ENCODE measurements at places on chromosomes 2 and 18.

- H3K27me3 ChIP-seq, result no peaks in the 10 kb centered on the region
- no peaks in the 10 kb centered on the region for H3K4me1 ChIP-seq
- H3K4me3 ChIP-seq, result no peak overlapping the region
- no peaks in the 10 kb centered on the region for H3K36me3 ChIP-seq
- no peak overlapping the region for H3K27ac ChIP-seq
These were observed 47.2 kb downstream of the NETO1 start for GRCh38 chr18:72820571-72820970.

DNA sequence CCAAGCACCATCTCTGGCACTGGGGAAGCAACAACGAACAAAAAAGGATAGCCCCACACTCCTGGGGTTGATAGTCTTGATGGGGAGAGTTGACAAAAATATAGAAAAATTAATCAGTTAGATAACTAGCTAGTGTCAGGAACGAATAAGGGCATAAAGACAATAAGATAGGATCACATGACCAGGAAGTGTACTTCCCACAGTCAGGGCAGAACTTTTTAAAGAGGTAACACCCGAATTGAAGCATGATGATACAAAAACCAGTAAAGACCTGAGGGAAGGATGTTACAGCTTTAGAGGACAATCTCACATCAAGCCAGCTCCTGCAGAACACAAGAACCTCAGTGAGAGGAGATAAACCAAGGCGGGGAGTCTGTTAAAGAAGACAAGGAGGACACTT, 295.4 kb upstream of the CRIM1 start:
- DNase-seq, result no peak
- H3K27ac ChIP-seq, result no peak overlapping the region
- H3K36me3 ChIP-seq, result no peaks in the 10 kb centered on the region

DNA sequence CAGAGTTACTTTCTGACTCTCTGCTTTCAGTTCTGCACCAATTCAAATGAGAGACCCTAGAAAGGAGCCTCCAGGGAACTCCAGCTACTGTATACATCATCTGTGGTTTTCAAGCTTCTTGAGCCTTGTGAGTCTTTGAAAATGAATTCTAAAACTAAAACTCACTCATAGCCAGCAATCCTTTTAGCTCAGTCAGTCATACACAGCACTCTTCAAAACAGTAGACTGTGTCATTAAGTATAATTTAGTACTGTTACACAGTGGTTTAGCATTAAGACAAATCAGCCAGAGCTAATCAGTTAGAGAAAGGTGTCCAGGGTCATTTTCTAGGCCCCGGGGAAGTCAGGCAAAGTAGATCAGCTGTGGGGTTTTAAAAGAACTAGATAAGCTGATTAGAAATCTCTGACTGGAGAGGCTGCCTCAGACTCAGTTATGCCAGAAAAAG, 322.1 kb upstream of the THUMPD2 start:
- no peaks in the 10 kb centered on the region for H3K27me3 ChIP-seq
- peak overlapping the region; percentile 87 for H3K27ac ChIP-seq
- DNase-seq, result no peak
- no peaks in the 10 kb centered on the region for H3K36me3 ChIP-seq
- no peak overlapping the region for H3K4me3 ChIP-seq

GRCh38 chr2:166282154-166282553, 93.6 kb downstream of the SCN9A start:
- H3K27me3 ChIP-seq, result no peaks in the 10 kb centered on the region
- no peak for DNase-seq
- no peak overlapping the region for H3K27ac ChIP-seq
- H3K4me1 ChIP-seq, result no peaks in the 10 kb centered on the region
- no peaks in the 10 kb centered on the region for H3K36me3 ChIP-seq

GRCh38 chr2:234459401-234460009, 37.4 kb downstream of the ARL4C start:
- no peak overlapping the region for H3K4me3 ChIP-seq
- no peaks in the 10 kb centered on the region for H3K36me3 ChIP-seq
- DNase-seq, result no peak
- no peaks in the 10 kb centered on the region for H3K27me3 ChIP-seq
- H3K27ac ChIP-seq, result no peak overlapping the region
- peaks cover 13% of the 10 kb centered on the region for H3K4me1 ChIP-seq

- no peaks in the 10 kb centered on the region for H3K27me3 ChIP-seq
- H3K4me1 ChIP-seq, result peaks cover 34% of the 10 kb centered on the region
- H3K27ac ChIP-seq, result no peak overlapping the region
- H3K36me3 ChIP-seq, result peaks cover 12% of the 10 kb centered on the region
These were observed 54.9 kb downstream of the FHOD3 start for GRCh38 chr18:36352384-36352783.

DNA sequence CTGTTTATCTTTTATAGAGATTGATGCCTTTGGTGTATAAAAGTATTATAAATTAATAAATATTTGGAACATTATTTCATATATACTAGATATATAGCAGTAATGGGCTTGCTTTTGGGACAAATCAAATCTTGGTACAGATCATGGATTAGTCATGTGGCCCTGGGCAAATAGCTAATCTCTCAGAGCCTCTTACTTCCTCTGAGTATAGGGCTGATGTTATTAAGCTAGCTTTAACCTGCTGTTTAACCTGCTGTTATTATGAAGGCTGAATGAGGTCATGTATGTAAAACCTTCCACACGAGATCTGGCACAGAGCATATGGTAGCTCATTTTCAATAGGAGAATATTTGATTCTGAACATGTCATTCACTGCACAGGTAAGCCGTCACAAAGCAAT, 5.7 kb downstream of the ITGB6 start:
- peaks cover 80% of the 10 kb centered on the region for H3K36me3 ChIP-seq
- peak overlapping the region; percentile 98 for H3K27ac ChIP-seq
- DNase-seq, result no peak
- no peaks in the 10 kb centered on the region for H3K27me3 ChIP-seq
- peaks cover 63% of the 10 kb centered on the region for H3K4me1 ChIP-seq

DNA sequence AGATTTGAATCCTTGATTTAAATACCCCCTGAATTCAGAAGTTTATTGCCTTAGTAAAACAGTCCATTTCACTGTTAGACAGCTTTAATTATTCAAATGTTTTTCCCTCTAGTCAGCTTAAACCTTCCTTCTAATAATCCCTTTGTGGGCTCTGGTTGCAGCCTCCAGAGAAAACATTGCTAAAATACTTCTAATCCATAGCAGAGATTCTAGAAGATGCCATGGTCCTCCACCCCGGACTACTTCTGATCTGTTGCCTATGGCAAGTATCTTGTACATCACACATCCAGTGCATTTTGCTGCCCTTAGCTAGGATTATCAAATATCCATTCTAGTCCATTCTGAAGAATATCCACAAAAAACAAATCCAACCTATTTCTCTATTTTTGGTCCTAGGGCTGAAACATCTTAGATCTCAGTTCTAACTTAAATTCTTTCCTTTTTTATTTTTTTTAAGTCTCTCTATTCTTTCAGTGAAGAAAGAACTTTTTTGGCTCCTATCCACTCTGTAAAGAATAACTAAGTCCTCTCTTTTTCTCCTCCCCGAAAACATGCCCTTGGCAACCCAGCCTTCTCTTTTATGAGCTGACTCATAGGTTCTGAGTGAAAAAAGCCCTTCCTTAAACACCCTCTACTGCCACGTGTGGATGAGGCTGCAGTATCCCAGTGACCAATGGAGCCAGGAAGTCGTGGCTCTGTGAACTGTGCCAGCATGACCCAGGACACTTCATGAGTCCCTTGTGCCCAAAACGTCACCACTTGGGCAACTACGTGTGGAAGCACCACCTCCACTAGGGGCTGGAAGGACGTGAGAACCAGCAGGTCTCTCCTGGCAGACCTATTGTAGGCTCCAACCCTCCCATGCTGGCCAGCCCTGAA, 349.8 kb downstream of the TNS1 start:
- no peak overlapping the region for H3K4me3 ChIP-seq
- no peaks in the 10 kb centered on the region for H3K36me3 ChIP-seq
- no peak for DNase-seq
- peaks cover 10% of the 10 kb centered on the region for H3K4me1 ChIP-seq
- H3K27ac ChIP-seq, result no peak overlapping the region
- no peaks in the 10 kb centered on the region for H3K27me3 ChIP-seq

DNA sequence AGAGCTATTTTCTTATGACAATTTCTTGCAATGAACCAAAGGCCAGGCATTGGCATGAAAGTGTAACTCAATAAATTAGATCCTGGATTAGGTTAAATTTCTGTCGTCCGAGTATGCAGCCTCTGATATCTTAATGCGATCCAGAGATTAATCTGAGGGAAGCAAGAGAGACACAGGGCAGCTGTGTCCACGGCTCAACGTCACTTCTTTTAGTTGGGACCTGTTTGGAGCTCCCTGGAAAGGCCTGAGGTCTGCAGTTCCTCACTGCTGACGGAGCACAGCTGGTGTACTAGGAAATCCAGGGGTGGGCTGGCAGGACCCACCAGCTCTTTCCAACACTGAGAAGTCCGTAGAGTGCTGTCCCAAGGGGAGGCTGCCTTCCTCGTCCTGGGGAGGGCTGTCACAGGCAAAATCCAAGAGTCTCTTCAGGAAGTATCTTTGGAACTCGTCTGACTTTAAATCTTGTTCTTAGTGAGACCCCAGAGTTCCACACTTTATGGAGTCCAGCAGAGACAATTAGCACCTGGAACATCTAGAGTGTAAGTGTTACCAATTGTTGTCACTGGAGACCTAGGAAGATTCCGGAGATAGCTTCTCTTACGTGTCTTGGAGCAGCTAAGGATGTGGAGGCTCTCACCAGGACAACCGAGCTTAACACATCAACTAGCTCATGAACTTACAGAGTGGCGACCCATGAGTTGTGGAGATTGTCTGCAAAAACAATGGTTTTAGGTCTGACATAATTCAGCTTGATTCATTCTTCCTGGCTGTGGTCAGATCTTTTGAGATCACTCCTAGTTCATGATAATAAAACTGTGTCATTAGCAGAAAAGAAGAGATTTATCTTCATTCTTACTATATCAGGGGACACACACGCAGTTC, 173.7 kb downstream of the ACKR3 start:
- no peaks in the 10 kb centered on the region for H3K27me3 ChIP-seq
- DNase-seq, result no peak
- H3K27ac ChIP-seq, result no peak overlapping the region
- H3K4me1 ChIP-seq, result peaks cover 24% of the 10 kb centered on the region
- H3K36me3 ChIP-seq, result no peaks in the 10 kb centered on the region
- H3K4me3 ChIP-seq, result no peak overlapping the region

DNA sequence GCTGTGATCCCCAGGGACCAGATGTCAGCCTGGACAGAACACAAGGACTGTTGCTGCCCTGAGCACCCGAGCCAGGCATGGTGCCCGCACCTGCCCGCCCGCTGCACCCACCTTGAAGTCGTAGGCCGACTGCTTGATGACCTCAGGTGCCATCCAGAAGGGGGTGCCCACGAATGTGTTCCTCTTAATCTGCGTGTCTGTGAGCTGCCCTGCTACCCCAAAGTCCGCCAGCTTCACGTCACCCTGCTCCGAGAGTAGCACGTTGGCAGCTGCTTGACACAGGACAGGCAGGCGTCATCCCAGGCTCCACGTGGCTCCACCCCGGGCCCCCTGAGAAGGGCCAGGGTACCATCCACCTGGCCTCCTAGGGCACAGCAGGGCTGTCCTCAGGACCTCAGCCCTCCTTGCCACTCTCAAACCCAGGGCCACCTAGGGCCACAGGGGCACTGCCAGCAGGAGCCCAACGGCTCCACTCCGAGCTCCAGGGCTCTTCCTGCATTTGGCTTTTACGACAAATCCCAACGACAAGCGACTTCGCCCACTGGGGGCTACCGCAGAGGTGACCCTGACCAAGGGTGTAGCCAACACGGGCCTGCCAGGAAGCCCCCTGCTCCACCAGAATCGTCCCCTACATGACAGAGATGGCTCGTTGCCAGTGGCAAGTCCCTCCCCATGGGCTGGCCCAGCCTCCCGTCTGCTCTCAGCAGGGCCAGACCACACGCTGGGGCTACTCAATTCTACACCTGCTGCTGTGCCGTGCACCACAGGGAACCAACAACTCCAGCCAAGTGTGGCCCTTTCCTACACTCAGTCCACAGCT, 9.0 kb downstream of the STK25 start:
- peaks cover 48% of the 10 kb centered on the region for H3K36me3 ChIP-seq
- no peak overlapping the region for H3K4me3 ChIP-seq
- no peaks in the 10 kb centered on the region for H3K4me1 ChIP-seq
- H3K27ac ChIP-seq, result no peak overlapping the region
- no peak for DNase-seq

DNA sequence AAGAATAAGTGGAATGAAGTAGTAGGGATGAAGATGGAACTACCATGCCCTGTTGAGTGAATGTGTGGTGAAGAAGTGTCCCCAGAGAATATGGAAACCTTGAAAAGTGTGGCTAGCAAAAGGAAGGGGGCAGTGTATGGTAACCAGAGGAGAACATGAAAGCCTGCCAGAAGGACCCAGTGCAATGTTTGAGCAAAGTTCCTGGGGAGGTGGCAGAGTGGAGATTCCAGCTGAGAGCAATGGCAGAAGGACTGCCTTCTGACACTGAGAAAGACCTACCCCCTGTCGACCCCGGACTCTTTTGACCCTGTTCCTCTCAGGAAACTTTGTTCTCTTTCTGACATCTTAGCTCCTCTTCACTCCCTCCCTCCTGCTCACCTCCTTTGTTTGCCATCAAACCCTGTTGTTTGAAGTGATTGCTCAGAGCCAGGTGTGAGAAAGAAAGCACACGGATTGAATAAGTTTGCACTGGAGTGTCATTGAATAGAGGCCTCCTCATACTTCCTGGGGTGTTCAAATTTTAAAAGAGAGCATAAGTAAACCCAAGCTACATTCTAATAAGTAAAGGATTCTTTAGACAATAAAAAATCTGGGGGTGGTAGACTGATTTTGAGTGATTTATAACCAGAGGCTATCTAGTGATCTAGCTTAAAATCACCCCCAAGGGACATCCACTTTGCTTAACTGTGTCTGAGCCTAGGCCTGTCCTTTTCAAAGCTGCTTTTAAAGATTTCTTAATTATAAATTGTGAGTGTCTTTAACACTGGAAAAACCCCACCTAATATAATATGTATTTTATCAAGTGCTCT, 57.1 kb downstream of the TRIB2 start:
- H3K36me3 ChIP-seq, result no peaks in the 10 kb centered on the region
- H3K4me3 ChIP-seq, result no peak overlapping the region
- H3K4me1 ChIP-seq, result no peaks in the 10 kb centered on the region
- no peak overlapping the region for H3K27ac ChIP-seq
- no peak for DNase-seq
- no peaks in the 10 kb centered on the region for H3K27me3 ChIP-seq

DNA sequence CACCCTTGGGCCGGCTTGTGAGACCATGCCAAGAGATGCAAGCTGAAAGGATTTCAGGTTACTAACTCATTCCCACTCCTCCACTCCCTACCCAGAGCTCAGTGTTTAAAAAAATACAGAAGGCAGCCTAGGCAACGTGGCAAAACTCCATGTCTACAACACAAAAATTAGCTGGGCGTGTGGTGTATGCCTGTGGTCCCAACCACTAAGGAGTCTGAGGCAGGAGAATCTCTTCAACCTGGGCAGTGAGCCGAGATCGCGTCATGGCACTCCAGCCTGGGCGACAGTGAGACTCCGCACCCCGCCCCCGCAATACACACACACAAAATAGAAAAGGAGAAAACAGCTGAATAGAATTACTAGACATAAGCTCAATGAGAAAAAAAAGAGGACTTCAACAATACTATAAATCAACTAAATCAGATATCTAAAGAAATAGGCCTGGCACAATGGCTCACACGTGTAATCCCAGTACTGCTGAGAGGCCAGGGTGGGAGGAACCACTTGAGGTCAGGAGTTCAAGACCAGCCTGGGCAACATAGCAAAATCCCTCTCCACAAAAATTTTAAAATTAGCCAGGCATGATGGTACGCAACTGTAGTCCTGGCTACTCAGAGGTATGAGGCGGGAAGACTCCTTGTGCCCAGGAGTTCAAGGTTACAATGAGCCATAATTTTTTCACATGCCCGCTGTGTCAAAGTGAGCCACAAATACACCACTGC, 10.1 kb downstream of the IWS1 start:
- H3K27ac ChIP-seq, result no peak overlapping the region
- DNase-seq, result no peak
- H3K4me3 ChIP-seq, result no peak overlapping the region
- no peaks in the 10 kb centered on the region for H3K4me1 ChIP-seq
- H3K27me3 ChIP-seq, result no peaks in the 10 kb centered on the region
